NCI-H1417 (cell line): ENCODE measurements at places on chromosomes 1 and 21.

DNA sequence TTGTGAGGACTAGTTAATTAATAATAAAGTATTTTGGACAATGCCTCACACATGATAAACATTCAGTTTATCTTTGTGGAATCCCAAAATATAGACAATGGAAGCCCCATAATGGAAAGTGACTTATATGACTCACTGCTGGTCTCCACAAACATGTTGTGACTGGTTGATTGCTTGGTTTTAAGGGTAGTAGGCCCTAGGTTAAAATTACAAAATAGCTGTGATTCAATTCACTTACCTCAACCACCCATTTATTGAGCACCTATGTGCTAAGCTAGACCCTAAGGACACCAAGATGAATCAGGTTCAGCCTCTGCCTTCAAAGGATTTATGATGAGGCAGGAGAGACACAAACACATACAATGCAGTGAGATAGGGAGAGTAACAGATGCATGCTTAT is 42.4 kb downstream of the KANK4 start:
- DNase-seq: no peak

DNA sequence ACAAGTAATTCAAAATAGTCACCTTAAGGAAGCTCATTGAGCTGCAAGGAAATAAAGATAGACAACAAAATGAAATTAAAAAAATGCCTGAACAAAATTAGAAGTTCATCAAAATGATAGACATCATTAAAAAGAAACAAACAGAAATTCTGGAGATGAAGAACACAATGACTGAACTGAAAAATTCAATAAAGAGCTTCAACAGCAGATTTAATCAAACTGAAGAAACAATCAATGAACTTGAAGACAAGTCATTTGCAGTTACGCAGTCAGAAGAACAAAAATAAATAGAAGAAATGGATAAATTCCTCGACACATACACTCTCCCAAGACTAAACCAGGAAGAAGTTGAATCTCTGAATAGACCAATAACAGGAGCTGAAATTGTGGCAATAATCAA is 390.0 kb upstream of the SPAG17 start:
- DNase-seq: no peak

DNA sequence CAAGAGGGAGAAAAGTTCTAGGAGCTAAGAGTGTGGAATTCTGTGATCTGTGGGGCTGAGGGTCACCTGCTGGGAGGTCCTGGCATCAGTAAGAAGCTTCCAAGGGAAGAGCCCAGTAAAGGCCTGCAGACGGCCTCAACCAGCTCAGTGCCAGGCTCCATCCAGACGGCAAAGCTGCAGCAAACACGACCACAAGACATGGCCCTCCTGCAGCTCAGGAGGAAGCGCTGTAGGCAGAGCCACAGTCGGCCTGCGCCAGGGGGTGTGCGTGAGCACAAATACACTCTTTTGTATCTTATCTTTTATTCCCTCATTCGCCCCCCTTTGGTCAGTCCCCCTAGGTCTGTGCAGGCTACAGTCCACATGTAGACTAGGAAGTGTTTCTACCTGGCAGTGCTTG is 13.4 kb downstream of the C1orf174 start:
- no peak for DNase-seq

- DNase-seq: no peak
Observed at GRCh38 chr1:109644670-109645069, 11.2 kb upstream of the GSTM4 start.

DNA sequence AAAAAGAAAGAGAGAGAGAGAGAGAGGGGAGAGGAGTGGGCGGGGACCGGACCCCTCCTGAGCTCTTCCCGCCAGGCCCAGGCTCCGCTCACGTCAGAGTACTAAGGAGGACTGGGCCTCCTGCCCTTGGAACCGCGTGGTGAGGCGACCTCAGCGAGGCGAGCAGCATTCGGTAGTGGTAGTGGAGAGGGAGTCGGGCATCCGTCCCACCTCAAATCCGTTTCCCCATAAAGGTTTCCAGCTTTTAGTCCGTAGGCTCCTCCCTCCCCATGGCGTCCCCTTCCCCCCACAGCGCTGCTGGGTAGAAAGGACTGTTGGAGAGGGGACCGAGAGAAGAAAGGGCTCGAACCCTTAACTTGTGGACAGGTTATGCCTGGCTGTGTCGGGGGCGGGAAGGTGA is 124.4 kb upstream of the BARHL2 start:
- DNase-seq: no peak
